ENCODE measurements at places on chromosomes 2 and 18. TPM values are rescaled to one million over a fixed set of nuclear protein-coding genes. Genes with fewer than 3 reads are reported as not detected.

GRCh38 chr2:233439191-233439590 lies 84.9 kb downstream of the DGKD start:
- H3K36me3 ChIP-seq: peaks cover 8% of the 10 kb centered on the region
- H3K27me3 ChIP-seq: no peaks in the 10 kb centered on the region
- no peak for DNase-seq
- H3K4me1 ChIP-seq: no peaks in the 10 kb centered on the region
- no peak overlapping the region for H3K27ac ChIP-seq

DNA sequence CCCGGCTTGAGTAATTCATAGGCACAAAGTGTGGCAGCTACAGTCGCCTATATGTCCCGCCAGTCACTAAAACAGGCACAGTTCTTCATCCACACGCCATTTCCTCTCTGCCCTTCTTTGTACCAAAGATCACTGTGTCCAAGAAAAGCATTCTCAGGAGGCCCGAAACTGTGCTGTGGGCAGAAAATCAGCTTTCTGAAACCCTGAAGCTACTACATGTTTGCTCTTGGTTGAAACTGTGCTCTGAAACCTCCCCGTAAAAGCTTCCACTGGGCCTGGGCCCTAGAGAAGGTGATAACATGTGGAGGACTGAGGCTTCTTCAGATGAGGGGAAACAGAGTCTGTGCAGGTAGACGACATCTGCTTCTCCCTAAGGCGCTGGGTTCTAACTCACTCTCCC lies 75.6 kb upstream of the ID2 start:
- H3K4me3 ChIP-seq: no peak overlapping the region
- no peak for DNase-seq
- H3K36me3 ChIP-seq: no peaks in the 10 kb centered on the region

GRCh38 chr2:37564356-37564755 lies 107.1 kb downstream of the CDC42EP3 start:
- H3K27me3 ChIP-seq: no peaks in the 10 kb centered on the region
- no peak overlapping the region for H3K27ac ChIP-seq
- no peaks in the 10 kb centered on the region for H3K36me3 ChIP-seq

- no peaks in the 10 kb centered on the region for H3K4me1 ChIP-seq
- H3K27me3 ChIP-seq: no peaks in the 10 kb centered on the region
These were observed 94.7 kb downstream of the MAP4K4 start for GRCh38 chr2:101792208-101792607.

- DNase-seq: no peak
- H3K27ac ChIP-seq: no peak overlapping the region
- no peaks in the 10 kb centered on the region for H3K4me1 ChIP-seq
- no peaks in the 10 kb centered on the region for H3K27me3 ChIP-seq
- no peaks in the 10 kb centered on the region for H3K36me3 ChIP-seq
- no peak overlapping the region for H3K4me3 ChIP-seq
These were observed 229.8 kb downstream of the LDLRAD4 start for GRCh38 chr18:13448335-13448795.

- no peak for DNase-seq
- H3K4me1 ChIP-seq: no peaks in the 10 kb centered on the region
- no peak overlapping the region for H3K4me3 ChIP-seq
- H3K27ac ChIP-seq: no peak overlapping the region
- no peaks in the 10 kb centered on the region for H3K36me3 ChIP-seq
These were observed 678.0 kb downstream of the EPHA4 start for GRCh38 chr2:220894069-220894468.

DNA sequence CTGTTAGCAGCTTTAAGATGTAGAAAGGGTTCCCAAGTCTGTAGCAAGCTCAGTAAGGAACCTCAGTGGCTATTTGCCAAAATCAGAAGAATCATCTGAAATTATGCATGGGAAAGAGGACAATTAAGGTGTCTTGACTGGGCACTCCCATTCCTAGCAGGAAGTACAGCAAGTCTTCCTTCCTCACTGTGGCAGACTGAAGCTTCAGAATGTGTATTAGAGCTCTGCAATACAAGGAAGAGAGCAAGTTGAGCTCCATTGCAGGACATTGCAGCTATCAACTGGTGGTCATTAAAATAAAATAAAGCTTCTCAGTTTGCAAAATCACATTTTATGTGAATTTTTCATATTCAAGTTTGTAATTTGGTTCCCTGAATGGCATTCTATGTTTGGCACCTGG lies 200.5 kb upstream of the CHAC2 start:
- no peaks in the 10 kb centered on the region for H3K36me3 ChIP-seq
- DNase-seq: no peak
- H3K27ac ChIP-seq: no peak overlapping the region
- no peaks in the 10 kb centered on the region for H3K27me3 ChIP-seq

The RGPD3 gene
- total RNA-seq: 0.05 TPM

The TMEM169 gene
- total RNA-seq: 0.15 TPM

All from colonic mucosa (tissue), 4 donors.